ENCODE measurements at places on chromosomes 2 and 18.

- no peak for DNase-seq
These were observed 64.2 kb upstream of the LMAN1 start for GRCh38 chr18:59423259-59423658.

DNA sequence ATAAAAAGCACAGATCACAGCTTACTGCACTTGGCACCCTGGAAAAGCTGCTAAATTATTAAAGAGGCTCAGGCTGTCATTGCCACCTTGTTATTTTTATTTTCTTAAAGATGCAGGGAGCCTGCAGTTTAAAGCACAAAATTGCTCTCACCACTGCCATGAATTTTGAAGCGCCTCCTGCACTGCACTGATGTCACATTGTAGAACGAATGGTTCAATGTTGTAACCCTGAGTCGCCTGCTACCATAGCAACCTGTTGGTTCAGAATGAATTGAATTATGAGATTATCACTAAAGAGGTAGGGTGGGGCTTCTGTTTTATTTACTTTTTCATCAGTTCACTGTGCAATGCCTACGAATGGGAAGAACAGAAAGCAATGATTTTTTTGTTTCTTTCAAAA, 16.5 kb downstream of the SCG2 start:
- no peak for DNase-seq

GRCh38 chr18:56152551-56153310, 485.7 kb downstream of the TXNL1 start:
- no peak for DNase-seq

DNA sequence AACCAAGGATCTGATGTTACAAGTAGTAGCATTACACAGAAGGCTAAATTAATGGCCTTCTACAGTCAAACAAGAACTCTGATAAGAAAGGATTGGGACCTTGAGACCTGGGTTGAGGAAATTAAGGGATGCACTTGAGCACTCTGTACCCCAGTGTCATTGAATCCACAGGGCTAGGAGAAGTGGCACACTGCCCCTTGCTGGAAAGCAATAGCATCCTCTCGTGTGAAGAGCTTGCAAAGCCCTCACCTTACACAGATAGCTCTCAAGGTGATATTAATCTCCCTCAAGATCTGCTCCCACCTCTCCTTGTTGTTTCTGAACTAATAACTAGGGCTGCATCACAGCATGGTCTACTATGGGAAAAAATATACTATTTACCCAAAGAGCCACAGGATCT, 26.5 kb upstream of the CHST9 start:
- no peak for DNase-seq

DNA sequence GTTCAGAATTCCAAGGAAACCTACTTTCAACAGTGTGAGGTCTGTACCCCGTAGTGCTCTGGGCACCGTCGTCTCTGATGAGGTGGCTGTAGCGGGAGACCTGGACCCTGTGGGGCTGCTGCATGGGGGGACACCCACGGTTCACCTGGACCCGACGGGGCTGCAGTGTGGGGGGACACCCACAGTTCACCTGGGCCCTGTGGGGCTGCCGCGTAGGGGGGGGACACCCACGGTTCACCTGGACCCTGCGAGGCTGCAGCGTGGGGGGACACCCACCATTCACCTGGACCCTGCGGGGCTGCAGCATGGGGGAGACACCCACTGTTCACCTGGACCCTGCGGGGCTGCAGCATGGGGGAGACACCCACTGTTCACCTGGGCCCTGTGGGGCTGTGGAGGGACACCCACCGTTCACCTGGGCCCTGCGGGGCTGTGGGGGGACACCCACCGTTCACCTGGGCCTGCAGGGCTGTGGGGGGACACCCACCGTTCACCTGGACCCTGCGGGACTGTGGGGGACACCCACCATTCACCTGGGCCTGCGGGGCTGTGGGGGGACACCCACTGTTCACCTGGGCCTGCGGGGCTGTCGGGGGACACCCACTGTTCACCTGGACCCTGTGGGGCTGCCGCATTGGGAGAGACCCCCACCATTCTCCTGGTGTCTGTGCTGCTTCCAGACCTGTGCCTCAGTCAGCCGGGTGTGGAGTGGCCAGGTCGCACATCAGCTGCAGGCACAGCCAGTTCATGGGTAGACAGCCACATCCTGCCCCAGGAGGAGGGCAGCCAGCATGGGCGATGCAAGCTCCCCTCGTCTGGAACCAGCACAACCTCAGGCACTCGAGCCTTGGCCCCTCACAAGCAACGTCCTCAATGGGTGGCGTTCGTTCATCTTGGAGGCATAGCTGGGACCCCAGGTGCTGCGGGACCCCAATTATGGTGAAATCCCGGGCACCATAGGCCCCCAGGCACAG, 114.5 kb downstream of the TMEM18 start:
- no peak for DNase-seq

- DNase-seq, result no peak
These were observed 147.9 kb upstream of the ACAA2 start for GRCh38 chr18:49961271-49961670.

DNA sequence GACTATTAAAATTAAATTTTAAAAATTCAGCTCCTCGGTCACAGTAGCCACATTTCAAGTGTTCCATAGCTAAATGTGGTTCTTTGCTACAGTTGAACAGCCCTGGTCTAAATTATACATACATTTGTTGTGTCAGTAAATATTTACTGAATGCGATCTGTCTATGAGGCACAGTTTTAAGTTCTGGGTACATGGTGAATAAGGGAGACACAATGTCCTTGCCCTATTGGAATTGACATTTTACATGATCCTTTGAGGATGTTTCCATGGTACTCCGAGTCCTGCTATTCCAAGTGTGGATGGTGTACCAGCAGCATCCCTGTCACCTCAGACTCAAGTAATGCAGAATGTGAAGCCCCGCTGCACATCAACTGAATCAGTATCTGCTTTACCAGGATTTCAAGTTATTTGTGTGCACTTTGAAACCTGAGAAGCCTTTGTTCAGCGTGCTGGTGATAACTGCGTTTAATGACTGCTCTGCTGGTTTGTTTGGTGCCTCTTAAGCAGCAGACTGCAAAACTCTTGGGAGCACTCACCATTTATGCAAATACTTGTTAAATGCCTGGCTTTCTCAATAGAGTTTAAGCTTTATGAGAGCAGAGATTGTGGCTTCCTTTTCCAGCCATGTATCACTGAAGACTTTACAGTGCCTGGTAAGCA, 1.5 kb downstream of the GALNT1 start:
- DNase-seq, result peak; percentile 72

- no peak for DNase-seq
These were observed 59.5 kb downstream of the ACKR3 start for GRCh38 chr2:236628981-236629605.

- no peak for DNase-seq
These were observed 43.3 kb downstream of the PXDN start for GRCh38 chr2:1701020-1701419.

GRCh38 chr2:6325616-6326015, 540.1 kb downstream of the CMPK2 start:
- no peak for DNase-seq

- no peak for DNase-seq
These were observed 265.3 kb upstream of the NXPH2 start for GRCh38 chr2:139045524-139045923.

All from kidney (tissue), 22 donors.